ENCODE measurements at places on chromosomes 3 and 15.

GRCh38 chr3:133661454-133662277, at the start of gene TOPBP1:
Gene TOPBP1 (minus strand): TSS chr3:133661941. CDS start chr3:133661127, 814 bp downstream.
- DNase-seq = peak; percentile 92

- DNase-seq = no peak
Observed at GRCh38 chr3:158221426-158221825, 111.5 kb downstream of the RSRC1 start.

DNA sequence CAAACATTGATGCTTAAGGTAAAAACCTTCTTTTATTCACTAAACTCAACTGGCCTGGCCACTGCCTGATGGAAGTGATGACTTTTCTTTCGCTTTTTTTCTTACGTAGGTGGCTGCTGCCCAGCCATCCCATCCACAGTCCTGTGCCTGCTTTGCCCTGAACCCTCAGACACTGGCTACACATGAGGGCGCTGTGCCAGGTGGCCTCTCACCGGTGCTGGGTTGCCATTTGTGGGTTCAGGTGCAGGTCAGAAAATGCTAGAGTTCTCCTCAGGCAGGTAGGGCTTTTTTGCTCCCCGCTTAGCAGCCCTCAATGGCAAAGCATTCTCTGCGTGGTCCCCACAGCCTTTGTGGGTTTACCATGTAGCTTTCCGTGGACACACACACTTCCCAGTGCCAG, 88.3 kb upstream of the PRR23E start:
- DNase-seq = no peak

DNA sequence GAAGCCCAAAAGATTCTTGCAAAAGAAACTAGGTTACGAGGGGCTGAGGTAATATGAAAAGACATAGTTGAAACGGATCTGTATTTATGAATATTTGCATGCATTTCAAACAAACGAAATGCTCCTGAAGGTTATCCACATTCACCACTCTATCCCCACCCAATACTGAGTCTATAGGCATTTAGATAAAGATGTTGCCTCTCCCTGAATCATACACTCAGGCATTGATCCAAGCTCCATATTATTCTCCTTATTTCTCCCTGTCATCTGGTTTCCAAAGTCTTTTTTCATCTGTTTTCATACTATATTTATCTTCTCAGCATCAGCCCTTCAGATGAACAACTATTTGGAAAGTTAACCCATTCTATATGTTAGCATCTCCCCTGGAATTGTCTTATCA, 492.5 kb upstream of the TGFBR2 start:
- DNase-seq = no peak

DNA sequence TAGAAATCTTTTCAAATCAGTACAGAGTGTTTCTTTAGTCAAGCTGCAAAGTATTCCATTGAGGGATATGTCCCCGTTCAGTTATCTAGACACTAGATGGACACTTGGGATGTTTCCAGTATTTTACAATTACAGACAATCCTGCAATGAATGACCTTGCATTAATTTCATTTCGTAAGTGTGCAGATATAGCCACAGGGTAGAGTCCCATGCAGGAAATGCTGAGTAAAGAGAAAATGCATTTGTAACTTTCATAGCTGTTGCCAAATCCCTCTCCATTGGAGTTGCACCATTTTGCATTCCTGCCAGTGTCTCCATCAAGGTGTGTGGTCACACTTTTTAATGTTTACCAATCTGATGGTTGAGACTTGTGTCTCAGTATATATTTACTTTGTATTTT, 92.5 kb downstream of the LIPC start:
- DNase-seq = no peak

- DNase-seq = no peak
Observed at GRCh38 chr3:61986473-61986872, 386.9 kb downstream of the FEZF2 start.

- no peak for DNase-seq
Observed at GRCh38 chr3:152209060-152209459, 59.7 kb upstream of the MBNL1 start.

DNA sequence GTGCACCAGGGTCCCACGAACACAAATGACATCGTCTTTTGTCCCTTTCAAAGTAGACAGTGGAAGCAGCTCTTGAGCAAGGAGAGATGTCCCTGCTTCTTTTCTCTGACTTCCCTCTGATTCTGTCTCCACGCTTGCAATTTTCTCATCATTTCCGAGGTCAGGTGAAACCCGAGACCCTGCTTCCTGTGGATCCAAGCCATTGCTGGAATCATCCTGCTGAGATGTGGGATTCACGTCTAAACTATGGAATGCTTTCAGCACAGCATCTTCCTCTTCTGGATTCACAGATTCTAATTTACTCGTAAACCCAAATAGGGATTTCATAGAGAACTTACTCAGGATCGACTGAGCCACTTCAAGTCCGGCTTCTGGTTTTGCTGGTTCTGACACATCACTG, 127.1 kb downstream of the FMN1 start:
- no peak for DNase-seq

GRCh38 chr15:48059791-48060190, 61.0 kb upstream of the SLC24A5 start:
- no peak for DNase-seq

DNA sequence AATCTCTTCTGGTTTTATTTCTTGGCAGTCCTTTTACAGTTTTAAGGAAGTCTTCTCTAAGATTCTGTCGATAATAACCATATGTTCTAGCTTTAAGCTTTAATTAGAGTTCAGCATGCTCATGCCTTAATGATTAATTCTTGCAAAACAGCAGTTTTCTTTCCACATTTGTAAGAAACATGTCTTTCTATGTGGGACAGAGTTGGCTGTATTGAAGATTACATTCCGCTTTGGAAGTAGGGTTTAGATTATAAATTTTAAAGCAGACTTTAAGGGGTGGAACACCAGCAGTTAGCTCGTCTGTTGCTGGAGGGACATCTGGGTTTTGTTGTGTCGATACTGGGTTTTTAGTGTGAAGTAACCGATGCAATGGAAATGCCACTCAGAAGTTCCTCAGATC, 35.3 kb downstream of the SQOR start:
- no peak for DNase-seq

GRCh38 chr3:124351430-124352148, 359.7 kb upstream of the ROPN1 start:
- DNase-seq = no peak

DNA sequence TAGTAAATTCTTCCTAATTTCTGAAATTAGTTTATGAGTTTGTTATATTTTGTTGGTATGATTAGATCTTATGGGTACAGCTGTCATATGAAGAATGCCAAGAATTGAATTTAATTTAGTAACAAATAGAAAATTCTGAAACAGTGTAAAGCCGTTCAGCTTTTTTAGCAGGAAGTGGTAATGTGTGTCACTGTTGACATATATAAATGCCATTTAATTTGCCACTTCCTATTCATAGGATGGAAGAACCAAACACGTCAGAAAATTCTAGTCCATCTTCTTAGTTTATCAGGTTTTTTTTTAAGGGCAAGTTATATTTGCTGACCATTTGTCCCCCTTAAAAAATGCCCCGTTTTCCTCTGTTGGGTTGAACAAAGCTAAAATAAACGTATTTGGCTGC, 43.0 kb downstream of the RAB8B start:
- DNase-seq = no peak

- DNase-seq = no peak
Observed at GRCh38 chr3:30343861-30344260, 262.5 kb upstream of the TGFBR2 start.

- no peak for DNase-seq
Observed at GRCh38 chr3:14938954-14939353, 8.4 kb upstream of the NR2C2 start.

DNA sequence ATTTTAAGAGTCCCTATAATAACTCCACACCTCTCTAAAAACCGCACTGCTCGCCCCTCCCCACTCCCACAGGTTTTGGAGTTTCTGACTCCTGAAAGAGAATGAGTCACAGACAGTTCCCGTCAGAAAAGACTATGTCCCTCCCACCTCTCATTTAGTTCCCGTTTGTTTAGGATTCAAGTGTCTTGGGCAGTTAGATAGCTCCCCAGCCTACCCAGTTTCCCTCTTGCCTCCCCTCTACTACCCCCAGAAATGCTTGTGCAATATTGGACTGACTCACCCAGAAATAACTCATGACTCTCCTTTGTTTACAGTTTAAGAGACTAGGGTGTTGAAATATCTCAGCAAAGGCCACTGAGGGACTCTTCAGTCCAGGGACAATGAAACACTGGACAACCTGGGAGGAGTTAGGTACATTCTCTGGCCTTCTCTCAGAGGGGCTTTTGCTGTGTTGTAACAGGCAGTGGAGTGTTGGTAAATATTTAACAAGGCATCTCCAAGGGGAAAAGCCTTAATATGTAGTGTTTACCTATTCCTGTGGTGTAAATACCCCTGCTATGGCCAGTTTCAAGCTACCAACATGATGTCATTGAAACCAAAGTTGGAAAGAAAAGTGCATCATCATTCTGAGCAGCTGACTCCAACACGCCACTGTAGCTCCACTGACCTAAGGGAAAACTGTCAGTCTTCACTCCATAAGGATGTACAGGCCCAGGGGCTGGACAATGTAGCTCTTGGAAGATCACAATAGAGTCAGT, 96.1 kb upstream of the CHD2 start:
- DNase-seq = peak; percentile 90

DNA sequence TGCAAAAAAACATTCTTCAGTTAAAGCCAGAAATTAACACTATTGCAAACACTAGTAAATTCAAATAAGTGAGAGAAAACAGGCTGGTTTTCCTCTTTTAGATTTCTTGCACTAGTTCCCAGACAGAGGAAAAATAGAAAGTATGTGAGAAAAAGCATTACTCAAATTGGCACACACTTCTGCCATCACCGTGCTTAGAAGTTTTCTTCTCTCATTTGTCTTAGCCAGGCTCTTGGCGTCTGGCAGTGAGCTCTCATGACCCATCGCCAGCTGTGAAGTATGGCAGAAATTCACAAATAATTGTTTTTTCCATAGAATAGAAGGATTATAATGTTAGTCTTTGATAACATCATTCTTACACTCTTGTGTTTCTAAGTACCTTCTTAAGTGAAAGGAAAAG, 515.9 kb downstream of the GBE1 start:
- no peak for DNase-seq

DNA sequence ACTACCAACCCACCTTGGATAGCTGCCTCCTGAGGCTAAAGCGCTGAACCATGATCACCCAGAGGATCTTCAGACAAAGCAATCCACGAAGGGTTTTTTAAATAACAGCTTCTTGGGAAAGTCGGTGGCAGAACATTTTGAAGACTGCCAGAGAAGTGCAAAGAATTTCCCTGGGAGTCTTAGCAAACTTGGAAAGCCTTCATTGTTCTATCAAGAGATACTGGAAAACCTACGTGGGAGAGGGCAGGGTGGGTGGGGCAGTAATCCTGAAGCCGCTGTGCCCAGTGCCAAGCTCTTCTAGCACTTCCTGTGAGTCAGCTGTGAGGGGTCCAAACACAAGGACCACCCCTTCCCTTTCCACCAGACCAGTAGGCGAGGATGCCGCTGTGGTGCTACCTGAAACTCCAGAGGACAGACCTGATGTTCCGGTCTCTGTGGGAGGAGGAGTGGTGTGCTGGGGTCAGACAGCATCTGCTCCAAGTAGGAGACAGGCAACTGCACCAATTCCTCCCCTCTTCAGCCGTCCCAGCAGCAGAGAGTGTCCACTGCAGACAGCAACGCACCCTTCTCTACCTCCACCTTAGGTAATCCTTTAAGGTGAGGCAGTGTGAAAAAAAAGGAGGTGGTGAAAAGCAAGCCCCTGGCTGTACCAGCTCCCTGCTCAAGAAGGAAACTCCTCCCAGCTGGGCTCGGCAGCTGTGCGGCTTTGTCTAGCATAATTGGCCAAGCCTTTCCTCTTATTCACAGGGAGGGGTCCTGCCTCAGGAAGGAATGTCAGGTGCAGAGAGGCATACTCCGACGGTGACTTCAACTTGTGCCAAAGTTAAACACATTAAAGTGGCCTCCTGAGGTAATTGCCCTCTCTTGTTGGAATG, 99.0 kb downstream of the TMCC1 start:
- DNase-seq = no peak

DNA sequence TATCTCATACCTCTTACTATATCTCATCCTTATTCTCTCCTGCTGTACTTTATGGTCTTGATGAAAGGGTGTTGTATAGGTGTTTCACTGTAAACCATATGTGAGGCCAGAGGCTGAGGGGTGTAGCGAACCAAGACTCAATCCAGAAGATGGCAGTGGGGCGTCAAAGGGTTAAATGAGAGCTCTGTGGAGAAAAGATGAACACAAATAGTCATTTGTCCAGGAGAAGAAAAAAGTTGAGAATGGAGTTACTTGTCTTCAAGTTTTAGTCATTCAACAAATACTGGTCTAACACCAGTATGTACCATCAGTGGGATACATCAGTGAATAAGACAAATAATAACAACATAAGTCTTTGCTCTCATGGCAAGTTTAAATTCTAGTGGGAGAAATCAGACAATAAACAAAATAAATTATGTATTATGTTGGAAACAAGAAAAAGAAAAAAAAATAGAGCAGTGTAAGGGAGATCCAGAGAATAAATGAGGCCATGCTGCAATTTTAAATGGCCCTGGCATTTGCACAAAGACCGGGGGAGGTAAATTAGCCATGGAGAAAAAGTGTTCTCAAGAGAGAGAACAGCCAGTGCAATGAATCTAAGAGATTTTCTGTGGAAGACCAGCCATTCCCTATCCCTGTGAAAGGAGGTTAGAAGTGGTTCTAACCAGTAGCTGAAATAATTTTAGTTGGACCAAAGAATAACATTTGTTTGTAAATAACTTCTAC, 77.0 kb upstream of the UMPS start:
- no peak for DNase-seq

GRCh38 chr3:70108072-70108471, 108.5 kb downstream of the SAMMSON start:
- DNase-seq = peak; percentile 28

GRCh38 chr15:55778932-55779331, 36.0 kb upstream of the PRTG start:
- no peak for DNase-seq

GRCh38 chr15:98663606-98664005, 15.3 kb downstream of the IGF1R start:
- no peak for DNase-seq

GRCh38 chr3:190192739-190193138, 72.0 kb upstream of the P3H2 start:
- no peak for DNase-seq

GRCh38 chr15:84598993-84599392, 1.8 kb upstream of the ZSCAN2 start:
- peak; percentile 54 for DNase-seq

- DNase-seq = no peak
Observed at GRCh38 chr3:3192286-3192675, 12.8 kb upstream of the CRBN start.

GRCh38 chr15:83248151-83249029, 36.1 kb downstream of the BNC1 start:
- no peak for DNase-seq

DNA sequence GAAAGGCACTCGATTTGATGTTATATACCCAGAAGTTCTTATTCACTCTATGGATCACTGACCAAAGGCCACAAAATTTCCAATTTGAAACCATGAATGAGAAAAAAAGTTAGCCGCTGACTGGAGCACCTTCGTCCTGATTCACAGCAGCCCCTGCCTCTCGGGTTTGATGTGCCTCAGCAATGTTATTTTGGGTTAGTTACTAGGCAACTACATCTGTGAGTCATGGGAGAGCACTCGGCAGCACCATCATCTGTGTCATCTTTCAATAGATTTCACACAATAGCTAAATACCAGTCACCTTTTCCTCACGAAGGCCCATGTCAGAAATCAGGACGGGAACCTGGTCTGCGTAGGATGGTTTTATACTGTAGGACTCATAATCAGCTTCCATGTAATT, 269.2 kb downstream of the ZBBX start:
- DNase-seq = no peak

- no peak for DNase-seq
Observed at GRCh38 chr3:62678841-62679240, 196.4 kb downstream of the CADPS start.

Data from activated CD4-positive, alpha-beta T cell treated with anti-CD3 and anti-CD28 coated beads, Interleukin-2, amount 50 U/mL, for 48 hours (primary cell).